NCI-H446 treated with DMSO at 0.1 percent for 48 hours (cell line): ENCODE measurements at places on chromosomes 3 and 15.

- no peak for DNase-seq
Observed at GRCh38 chr3:60431599-60431958, 819.7 kb downstream of the FHIT start.

GRCh38 chr3:98612587-98612986, 19.2 kb upstream of the CPOX start:
- no peak for DNase-seq

GRCh38 chr3:5047764-5048419, 68.7 kb downstream of the BHLHE40 start:
- DNase-seq, result no peak

GRCh38 chr15:80989081-80989517, 520 bp downstream of the MESD start:
- no peak for DNase-seq

DNA sequence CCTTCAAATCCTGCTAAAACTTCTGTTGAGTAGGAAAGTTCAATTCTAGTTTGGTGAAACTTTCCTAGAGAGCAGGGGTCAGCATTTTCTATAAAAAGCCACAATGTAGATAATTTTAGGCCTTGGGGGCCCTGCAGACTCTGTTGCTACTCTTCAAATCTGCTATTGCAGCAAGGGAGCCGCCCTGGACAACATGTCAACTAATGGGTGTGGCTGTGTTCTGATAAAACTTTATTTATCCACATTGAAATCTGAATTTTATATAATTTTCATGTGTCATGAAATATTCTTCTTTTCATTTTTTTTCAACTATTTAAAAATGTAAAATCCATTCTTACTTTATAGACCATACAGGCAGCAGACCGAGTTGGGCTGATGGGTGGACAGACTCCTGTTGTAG, 67.4 kb upstream of the SAMMSON start:
- no peak for DNase-seq
